ENCODE measurements at places on chromosomes 4 and X.

- DNase-seq, result no peak
Observed at GRCh38 chr4:11196927-11197522, 231.7 kb downstream of the HS3ST1 start.

DNA sequence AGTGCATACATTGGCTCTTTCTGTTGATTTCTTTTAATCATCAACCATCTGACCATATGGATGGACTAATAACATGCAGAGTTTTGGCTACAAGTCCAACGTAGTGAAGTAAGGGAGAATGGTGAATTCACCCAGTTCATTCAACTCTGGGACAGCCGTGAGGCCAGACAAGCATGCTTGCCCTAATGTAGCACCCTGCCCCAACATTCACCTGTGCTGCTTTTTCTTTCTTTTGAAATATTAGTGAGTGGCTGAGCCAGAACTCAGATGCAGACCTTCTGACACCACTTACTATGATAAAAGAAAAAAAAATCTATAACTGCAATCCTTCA is 17.5 kb downstream of the ARSJ start:
- no peak for DNase-seq

GRCh38 chrX:30893206-30893605 is 4.2 kb upstream of the TAB3 start:
- DNase-seq, result no peak

DNA sequence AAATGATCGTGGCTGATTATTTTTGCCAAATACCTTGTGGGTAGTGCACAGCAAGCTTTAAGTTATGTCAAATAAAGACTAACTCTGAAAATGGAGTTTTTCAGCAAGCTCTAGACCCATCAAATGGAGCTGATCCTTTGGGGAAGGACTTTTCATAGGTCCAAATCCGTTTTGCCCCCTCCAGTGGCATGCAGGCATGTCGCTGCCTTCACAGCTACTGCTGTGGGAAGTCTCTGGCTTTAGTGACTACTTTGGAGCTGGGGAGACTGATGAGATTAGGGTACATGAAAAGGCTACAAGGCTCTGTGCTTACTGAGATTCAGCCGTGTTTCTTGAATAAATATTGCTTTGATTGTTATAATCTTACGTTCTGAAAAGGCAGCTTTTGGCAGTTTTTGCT is 106.6 kb upstream of the HS3ST1 start:
- no peak for DNase-seq

DNA sequence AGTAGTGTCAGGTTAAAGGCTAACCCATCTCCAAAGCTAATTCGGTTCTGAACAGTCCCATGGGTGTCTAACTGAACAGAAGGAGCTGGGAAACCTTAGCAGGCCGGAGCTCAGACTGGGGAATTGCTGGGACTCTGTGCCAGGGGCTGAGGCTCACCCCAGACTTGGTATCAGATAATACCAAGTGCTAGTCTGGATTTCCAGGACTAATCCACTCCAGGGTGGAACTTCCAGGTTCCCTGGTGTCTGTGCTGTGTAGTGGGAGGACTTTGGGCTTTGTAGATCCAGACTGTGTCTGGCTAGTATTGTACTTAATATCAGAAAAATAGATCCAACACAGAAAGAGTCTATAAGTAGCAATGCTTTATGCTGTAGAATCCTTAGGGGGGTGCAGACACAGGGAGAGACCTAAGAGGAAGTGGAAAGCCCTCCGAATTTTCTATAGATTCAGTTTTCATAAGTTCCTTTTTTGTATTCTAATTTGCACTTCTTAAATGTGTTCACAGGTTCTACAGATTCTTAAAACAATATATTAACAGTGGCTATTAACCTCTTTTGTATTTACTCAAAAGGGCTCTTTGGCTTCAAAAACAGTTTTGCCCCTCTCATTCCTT is 4.1 kb downstream of the ZNF827 start:
- DNase-seq, result no peak

Measured in activated CD4-positive, alpha-beta T cell treated with anti-CD3 and anti-CD28 coated beads, Interleukin-10, Interleukin-2, amounts not matched to agents 100 ng/mL and 50 ng/mL, durations not matched to agents 16 hours and 8 hours (primary cell).